ENCODE measurements at places on chromosomes 11 and 22.

GRCh38 chr22:49660321-49660720 is 167.4 kb downstream of the BRD1 start:
- no peak for DNase-seq

- no peak for DNase-seq
Measured at GRCh38 chr11:129864811-129865210, 30.6 kb downstream of the NFRKB start.

GRCh38 chr22:27540656-27541396 is 260.7 kb downstream of the MN1 start:
- DNase-seq: no peak

- no peak for DNase-seq
Measured at GRCh38 chr11:45451766-45452440, 165.8 kb upstream of the SYT13 start.

GRCh38 chr11:81421251-81421860 is 1312.3 kb downstream of the FAM181B start:
- DNase-seq: no peak

DNA sequence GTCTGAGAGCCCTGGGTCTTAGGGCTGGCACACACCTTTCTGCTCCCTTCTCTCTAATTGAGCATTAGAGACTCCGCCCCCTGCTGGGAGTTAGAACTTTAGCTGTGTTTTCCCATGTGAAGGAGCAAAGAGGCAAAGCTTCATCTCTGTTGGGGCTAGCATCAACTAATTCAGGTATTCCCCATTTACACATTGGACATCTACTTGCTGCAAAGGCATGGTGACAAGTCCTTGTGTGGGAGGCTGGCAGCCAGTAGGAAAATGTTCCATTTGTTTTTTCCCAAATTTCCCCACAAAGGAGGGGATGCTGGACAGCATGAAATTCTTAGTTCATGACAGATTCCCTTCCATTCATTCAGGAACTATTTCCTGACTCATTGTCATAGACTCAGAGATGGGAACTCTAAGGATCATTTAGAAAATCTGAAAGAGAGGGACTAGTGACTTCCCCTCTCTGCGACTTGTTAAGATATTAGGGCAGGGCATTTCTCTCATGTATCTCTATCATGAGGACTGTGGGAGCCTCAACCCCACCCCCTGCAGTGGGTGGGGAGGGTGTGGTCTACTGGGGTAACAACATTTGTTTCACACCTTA is 3.6 kb downstream of the CD44 start:
- no peak for DNase-seq

- no peak for DNase-seq
Measured at GRCh38 chr11:85626496-85626895, 648 bp downstream of the DLG2 start.

GRCh38 chr22:43945632-43946383 is 9.4 kb upstream of the SAMM50 start:
- DNase-seq: peak; percentile 65

- DNase-seq: no peak
Measured at GRCh38 chr11:78417888-78418583, 416 bp upstream of the GAB2 start.

- DNase-seq: no peak
Measured at GRCh38 chr11:44627165-44627789, 61.8 kb downstream of the CD82 start.

DNA sequence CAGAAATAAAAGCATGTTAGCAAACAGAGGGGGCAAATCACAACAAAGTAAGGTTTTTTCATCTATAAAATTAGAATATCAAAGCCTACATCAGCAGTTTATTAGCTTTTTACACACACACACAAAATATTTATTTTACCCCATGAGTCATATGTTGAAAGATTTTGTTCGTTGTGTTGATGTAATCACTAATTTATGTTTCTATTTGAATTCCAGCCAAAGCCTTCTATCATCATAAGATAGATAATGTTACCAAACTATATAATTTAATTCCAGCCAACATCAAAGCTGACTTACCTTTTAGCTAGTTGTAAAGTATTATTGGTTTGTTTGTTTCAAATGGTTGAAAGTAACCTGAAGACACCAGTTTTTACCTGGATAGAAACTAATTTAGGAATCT is 458.0 kb upstream of the ARHGAP42 start:
- DNase-seq: no peak

- no peak for DNase-seq
Measured at GRCh38 chr22:19130959-19131684, at the start of gene TSSK2. Gene TSSK2 (plus strand): TSS chr22:19131308. CDS start chr22:19131400, 92 bp downstream.

GRCh38 chr11:73173755-73174494 is 31.8 kb upstream of the FCHSD2 start:
- no peak for DNase-seq

GRCh38 chr11:63919267-63920125 is 2.5 kb upstream of the RCOR2 start:
- no peak for DNase-seq

DNA sequence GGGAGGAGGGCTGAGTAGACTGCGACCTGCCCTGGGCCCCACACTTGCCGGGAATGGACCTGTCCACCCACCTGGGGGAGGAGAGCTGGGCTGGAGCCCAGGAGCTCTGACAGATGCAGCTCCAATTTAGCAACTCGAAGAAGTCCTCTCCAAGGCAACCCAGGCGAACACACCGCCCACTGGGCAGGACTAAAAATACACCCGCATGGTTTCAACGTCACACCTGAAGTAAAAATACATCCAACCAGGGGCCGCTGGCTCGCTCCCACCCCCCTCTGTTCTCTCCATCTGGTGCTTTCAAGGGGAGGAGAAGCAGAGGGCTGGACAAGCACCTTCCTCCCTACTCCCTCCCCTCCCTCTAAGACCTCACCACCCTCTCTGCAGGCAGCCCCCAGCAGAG is 119.9 kb downstream of the FEZ1 start:
- no peak for DNase-seq

GRCh38 chr11:76702336-76703128 is 32.0 kb upstream of the LRRC32 start:
- DNase-seq: no peak

All from Jurkat, Clone E6-1 (cell line).